Bronchial epithelial cell (primary cell): ENCODE measurements at places on chromosomes 5 and 9. TPM values are rescaled to one million over a fixed set of nuclear protein-coding genes. Genes with fewer than 3 reads are reported as not detected.

DNA sequence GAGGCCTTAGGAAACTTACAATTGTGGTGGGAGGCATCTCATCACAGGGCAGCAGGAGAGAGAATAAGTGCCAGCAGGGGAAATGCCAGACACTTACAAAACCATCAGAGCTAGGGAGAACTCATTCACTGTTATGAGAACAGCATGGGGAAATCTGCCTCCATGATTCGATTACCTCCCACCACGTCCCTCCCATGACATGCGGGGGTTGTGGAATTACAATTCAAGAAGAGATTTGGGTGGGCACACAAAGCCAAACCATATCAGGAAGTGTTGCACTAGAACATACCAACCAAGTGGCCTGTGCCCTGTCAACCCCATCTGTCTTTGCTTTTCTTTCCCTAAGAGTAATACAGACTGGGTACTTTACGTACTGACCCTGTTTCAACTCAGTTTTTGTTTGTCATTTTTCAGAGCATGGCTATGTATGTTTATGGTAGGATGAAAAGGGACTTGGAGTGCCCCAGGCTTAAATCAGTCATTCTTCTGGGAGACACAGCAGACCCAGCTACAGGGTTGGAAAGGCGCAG is 58.3 kb upstream of the TGFBR1 start:
- no peak for DNase-seq

GRCh38 chr5:14109041-14109747 is 33.9 kb upstream of the TRIO start:
- peak; percentile 86 for DNase-seq

DNA sequence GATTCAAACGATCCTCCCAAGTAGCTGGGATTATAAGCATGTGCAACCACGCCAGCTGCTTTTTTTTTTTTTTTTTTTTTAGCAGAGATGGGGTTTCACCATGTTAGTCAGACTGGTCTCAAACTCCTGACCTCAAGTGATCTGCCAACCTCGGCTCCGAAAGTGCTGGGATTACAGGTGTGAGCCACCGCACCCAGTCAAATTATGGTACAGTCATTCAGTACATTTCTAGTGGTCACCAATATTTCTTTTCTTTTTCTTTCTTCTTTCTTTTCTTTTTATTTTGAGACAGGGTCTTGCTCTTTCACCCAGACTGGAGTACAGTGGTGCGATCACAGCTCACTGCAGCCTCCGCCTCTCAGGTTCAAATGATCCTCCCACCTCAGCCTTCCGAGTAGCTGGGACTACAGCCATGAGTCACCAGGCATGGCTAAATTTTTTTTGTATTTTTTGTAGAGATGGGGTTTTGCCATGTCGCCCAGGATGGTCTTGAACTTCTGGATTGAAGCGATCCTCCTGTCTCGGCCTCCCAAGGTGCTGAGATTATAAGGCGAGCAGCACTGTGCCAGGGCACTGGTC is 25.4 kb upstream of the DCP2 start:
- no peak for DNase-seq

DNA sequence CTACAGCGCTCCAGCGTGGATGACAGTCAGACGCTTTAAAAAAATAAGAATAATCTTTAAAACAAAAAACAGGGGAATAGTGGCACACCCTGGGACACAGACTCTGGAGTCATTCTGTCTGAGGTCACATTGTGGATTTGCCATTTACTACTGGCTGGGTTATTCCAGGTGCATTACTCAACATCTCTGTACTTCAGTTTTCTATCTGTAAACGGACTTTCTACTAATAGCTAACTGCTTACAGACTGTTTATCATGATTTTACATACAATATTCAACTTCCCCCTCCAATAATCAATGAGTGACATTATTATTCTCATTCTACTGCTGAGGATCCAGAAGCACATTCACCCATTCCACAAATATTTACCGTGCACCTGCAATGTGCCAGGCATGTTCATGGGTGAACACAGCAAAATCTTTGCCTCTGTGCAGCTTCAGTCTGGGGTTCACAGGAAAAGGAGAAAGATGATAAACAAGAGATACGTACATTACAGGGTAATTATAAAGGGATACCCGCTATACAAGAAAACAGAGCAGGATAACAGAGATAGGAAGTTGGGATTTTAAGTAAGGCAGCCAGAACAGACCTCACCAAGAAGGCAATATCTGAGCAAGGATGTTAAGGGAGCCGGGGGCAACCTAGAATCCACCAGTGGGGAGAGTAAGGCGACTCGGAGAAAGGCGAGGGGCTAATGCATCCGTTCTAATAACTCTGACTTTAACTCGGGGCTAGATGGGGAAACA is 984 bp upstream of the RAD23B start:
- DNase-seq = no peak

DNA sequence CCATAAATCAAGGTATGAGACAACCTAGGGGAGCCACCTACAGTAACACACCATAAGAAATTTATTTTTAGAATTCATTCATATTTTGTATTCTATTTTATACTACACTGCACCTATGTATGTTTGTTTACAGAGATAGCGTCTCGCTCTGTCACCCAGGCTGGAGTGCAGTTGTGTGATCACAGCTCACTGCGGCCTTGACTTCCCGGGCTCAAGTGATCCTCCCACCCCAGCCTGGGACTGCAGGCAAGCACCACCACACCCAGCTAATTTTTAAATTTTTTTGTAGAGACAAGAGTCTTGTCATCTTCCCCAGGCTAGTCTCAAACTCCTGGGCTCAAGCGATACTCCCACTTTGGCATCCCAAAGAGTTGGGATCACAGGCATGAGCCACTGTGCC is 25.4 kb downstream of the MAPKAP1 start:
- DNase-seq = no peak

The CCDC192 gene
- total RNA-seq = not detected in 2 replicates
